ENCODE measurements at places on chromosomes 7 and 10.

GRCh38 chr7:77413128-77413527 is 3.0 kb downstream of the GSAP start:
- no peak for DNase-seq

- peak; percentile 11 for DNase-seq
Measured at GRCh38 chr10:103554488-103555324, 61.2 kb downstream of the NEURL1 start.

DNA sequence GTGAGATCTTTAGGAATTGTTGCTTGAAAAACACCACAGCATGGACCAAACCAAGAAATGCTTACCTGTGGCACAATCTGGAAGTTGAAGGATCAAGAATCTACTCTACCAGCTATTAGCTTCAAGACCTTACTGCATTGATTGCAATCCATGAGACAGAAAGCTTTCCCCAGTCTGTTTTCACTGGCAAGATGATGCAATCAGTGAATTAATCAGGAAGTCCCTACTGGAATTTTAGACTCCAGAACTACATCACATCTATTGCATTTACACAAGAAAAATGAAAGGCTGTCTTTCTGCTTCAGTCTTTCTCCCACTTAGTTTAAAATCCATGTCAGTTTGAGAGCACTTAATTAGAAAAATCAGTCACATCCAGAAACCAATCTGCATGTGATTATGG is 191.7 kb downstream of the TFEC start:
- DNase-seq = no peak

- DNase-seq = no peak
Measured at GRCh38 chr7:90961037-90961725, 303.1 kb upstream of the FZD1 start.

DNA sequence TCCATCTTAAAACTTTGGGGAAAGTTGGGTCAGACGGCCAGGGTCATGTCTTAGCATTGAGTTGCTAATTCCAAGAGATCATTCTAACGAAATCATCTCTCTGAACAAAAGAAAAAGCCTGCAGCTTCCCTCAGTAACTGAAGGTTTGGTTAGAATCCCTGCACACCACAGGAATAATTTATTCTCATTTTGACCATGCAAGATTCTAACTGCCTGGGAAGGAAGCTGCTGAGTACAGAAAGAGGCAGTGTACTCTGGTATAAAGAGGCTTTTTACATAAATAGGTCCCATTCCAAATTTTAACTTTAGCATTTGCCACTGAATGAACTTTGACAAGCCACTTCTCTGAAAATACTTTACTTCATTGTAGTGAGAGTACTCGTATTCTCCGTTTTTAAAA is 76.9 kb upstream of the RSBN1L start:
- no peak for DNase-seq

- no peak for DNase-seq
Measured at GRCh38 chr7:4634166-4634565, 47.9 kb upstream of the FOXK1 start.

- no peak for DNase-seq
Measured at GRCh38 chr10:113523071-113523470, 29.8 kb upstream of the HABP2 start.
